ENCODE measurements at places on chromosomes 5 and 9.
A peak's percentile ranks its signal among the peaks of the same experiment; 100 is the strongest.

- no peak for DNase-seq
Observed at GRCh38 chr5:66232706-66233445, 88.8 kb downstream of the SREK1 start.

DNA sequence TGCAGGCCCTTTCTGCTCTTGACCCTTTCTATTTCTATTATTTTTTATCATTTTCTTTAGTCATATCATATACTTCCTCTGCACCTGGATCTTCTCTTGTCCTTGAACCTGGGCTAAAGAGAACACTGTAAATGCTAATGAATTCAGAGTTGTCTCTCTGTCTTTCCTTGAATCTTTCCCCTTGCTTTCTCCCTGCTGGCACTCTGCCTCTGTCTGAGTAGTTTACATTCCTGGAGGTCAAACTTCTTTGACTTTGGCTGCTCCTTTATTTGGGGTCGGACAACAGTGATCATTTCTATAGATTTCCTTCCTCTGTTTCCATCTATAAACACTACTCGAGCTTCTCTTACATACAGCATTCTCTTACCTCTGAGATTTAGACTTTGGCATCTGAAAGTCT, 47.1 kb downstream of the IZUMO3 start:
- DNase-seq = no peak

- no peak for DNase-seq
Observed at GRCh38 chr9:109255394-109255793, 65.5 kb downstream of the EPB41L4B start.

DNA sequence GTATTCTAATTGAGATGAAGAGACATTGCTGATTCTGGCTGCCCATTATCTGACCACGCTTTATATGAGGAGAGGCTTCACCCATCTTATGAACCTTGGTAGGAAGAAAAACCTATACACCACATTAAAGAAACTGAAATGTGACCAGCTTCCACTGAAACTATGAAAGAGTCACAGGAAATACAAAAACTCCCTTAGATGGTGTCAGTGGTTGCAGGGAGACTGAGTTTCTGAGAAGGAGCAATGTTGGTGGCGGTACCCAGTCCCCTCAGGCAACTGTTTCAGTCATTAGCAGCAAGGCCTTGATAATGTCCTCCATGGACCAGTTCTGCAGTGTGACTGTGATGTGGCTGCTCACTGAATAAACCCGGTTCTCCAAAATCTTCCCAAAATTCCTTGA, 110.5 kb upstream of the FTMT start:
- no peak for DNase-seq

DNA sequence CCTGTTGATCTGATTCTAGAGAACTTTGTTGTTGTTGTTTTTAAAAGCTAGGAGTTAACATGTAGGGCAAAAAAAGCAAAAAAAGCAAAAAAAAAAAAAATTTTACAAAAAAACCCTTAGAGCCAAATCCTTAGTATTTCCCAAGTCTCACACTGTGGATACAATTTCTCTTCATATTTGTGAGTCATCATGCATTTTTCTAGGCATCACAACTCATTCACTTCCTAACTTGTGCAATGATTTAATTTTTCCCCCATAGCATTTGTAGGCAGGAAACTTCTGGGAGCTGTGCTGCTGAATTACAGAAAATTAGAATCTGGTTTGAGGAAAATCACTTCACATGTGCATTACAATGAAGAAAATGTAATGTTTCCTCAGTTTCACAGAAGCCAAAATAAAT, 91.9 kb downstream of the MARCHF3 start:
- DNase-seq = no peak

GRCh38 chr5:156208271-156208670, 118.7 kb upstream of the SGCD start:
- DNase-seq = peak; percentile 12

- peak; percentile 33 for DNase-seq
Observed at GRCh38 chr9:22005021-22005701, 3.9 kb downstream of the CDKN2B start.

GRCh38 chr9:133955821-133956411, 36.2 kb downstream of the VAV2 start:
- DNase-seq = peak; percentile 60

DNA sequence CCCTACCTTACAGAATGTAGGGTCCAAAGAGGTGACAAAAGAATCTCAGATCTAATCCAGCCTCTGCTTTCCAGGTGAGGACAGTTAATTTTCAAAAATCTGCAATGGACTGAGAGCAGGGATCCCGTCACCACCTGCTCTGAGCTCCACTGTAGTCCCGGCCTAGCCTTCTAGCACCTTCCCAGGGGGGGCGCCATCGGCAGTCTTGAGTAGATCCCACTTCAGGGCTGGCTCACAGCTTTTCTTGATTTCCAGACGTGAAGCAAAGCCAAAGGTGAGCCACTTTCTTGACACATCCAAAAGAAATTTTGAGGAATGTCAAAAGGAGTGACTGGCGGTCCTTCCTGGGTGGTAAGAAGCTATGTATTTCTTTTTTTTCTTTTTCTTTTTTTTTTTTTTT, 114.1 kb downstream of the SYK start:
- peak; percentile 30 for DNase-seq

- DNase-seq = no peak
Observed at GRCh38 chr5:150444770-150445169, 4.8 kb downstream of the RPS14 start.

GRCh38 chr5:38193015-38193581, 65.3 kb upstream of the EGFLAM start:
- DNase-seq = peak; percentile 78

- no peak for DNase-seq
Observed at GRCh38 chr5:19734776-19735175, 253.2 kb downstream of the CDH18 start.

DNA sequence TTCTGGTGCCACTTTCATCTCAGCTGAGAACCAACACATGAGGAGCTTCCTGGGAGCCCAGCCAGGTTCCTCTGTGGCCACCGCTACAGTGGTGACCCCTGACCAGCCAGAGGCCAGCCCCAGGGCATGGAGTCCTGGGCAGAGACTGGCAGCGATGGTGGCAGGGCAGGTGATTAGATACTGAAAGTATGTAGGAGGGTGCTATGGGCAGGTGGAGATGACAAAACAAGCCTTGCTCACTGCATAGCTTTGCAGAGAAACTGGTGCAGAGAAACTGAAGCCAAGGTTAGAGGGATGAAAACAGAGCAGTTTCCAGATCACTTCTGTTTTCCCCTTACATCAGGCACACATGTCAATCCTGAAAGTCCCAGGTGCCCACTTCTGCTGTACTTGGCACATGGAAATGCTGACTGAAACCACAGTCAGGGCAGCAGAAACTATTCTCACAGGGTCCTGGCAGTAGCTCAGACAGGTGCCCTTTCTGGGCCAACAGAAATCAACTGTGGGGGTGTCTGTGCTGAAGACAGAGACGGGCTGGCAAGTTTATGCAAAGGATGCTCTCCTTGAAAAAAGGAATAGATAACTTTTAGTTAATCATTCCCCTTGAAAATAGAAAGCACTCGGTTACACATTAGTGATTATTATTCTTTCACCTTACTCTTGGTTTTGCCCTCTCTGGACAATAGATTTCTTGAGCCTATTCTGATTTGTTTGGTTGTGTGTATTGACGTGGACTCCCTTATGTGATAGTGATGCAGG, 90.3 kb downstream of the ANKRD55 start:
- no peak for DNase-seq

GRCh38 chr9:27801545-27801944, 228.3 kb upstream of the C9orf72 start:
- no peak for DNase-seq

- DNase-seq = peak; percentile 79
Observed at GRCh38 chr9:124040935-124041816, 29.6 kb downstream of the LHX2 start.

GRCh38 chr5:10367579-10367978, 14.1 kb downstream of the MARCHF6 start:
- no peak for DNase-seq

DNA sequence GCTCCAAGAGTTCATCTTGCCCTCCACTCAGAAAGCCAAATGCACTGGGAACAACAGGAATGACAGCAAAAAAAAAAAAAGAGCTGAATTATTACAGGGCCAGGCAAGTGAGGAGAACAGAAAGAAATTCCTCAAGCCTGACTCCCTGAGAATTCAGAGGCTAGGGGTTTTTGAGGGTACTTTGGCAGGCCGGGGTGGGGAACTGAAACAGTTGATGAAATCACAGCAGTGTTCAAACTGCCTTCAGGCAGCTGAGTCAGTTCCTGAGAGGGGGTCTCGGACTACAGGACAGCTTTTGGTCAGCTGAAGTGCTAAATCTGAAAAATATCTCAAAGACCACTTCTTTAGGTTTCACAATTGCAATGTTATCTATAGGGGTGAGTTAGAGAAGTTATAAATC, 419.4 kb downstream of the SEMA5A start:
- DNase-seq = no peak

DNA sequence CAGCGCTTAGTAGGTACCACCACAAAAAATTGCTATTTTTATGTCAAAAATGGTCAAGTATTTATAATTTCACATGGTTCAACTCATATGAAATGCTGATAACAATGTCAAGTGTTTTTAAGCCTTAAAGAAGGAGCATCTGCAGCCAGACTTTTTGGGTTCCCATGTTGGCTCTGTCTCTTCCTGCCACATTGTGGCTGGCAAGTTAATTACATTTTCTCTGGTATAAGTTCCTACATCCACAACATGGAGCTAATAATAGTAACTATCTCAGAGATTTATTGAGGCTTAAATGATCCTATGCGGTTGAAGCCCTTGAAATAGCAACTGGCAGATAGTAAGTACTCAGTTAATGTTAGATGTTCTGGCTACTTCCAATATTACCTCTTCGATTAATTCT, 5.4 kb downstream of the ATP10B start:
- no peak for DNase-seq

DNA sequence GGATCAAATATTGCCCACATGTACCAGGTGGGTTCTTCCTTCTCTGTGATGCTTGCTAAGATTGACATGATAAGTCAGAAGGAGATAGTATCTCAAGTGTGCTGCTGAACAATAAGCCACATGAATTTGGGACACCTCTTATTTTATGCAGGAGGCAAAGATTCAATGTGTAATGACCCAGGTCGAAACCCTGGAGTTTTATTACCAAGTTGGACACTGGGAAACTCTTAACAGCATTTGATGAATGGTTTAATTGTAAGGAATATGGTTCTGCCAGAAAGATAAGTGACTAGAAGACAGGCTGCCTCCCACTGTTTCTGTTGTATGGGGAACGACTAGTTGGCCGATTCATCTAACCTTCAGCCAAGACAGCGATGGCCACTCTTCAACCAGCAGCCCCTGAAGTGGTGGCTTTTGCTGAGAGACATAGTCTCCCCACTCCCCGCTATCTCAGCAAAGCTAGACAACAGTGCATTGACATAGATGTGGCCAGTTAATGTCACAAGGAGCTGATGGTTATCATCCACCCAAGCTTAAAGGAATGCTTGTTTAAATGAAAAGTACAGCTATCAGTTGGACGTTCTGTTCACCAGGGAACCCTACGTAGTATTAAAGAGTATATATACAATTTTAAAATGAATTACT, 407.7 kb downstream of the KDM4C start:
- no peak for DNase-seq

DNA sequence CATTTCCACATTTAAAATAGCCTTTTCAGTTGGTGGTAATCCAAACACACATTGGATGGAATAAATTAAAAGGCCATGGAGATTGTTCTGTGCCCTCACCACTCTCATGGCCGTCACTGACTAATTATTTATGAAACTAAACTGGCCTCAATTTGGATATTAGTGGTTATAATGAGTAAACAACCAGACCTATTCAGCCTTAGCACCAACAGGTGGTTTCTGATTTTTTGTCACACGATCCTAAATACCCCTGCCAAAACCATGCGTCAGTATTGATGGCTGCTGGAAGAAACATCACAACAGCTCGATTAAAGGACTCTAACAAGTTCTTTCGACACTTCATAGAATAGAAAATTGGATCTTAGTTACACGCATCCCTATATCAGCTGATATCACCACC, 276.0 kb upstream of the DAP start:
- no peak for DNase-seq

DNA sequence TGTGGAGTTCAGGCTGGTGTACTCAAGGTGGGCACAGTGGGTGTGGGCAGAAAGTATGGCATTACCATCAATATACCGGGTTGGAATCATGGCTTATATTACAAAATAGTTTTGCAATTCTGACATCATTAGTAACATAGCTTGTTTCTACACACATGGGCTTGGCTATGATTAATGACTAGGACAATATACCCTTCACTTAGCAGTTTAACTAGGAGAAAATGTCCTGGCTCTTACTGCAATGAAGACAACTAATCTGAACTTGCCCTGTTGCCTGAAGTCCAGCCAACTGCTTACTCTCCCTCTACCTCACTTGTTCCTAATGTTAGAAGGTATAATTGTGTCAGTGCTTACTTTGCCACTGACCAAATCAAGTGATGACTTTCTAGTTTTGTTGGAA, 612.5 kb downstream of the EFNA5 start:
- no peak for DNase-seq

GRCh38 chr9:14985419-14985818, 75.2 kb upstream of the FREM1 start:
- DNase-seq = no peak

DNA sequence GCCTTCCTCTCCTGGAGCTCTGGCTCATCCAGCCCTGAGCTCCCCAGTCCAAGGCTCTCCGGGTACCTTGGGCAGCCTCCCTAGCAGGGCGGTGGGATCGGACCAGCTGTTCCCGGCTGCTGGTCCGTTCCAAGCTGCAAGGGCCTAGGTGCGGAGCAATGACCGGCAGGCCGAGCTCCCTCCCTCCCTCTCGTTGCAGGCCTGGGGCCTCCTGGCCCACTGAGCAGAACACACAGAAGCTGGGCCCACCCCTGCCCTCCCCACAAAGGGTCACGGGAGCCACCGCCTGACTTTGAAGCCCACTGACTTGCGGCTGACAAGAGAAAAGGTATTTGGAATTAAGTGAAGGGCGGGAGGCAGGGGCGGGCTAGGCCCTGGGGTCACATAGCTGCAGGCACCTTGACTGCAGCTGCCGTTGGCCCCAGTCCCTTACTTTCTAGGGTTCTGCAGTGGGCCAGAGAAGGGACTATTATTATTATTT, 104.7 kb upstream of the IER5L start:
- DNase-seq = peak; percentile 35

GRCh38 chr5:108529381-108529780, 147.5 kb upstream of the FBXL17 start:
- DNase-seq = no peak

All from nephron progenitor cell (in vitro differentiated cells).